LoVo (cell line): ENCODE measurements at places on chromosomes 13 and 19.

DNA sequence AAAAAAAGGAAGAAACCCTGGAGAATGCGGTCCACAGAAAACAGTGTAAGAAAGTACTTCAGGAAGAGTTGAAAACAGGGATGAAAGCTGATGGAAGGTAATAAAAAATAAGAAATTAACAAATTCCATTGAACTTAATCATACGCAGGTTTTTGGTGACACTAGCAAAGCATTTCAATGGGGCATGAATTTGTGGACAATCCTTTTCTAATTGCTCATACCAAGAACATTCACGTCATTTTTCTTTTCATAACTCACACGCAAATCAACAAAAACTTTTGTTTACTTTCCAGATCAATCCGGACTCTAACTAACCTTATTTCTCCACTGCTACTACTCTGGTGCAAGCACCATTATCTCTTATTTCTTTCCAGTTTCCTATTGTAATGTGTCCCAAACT lies 1195.0 kb downstream of the SLITRK5 start:
- no peak for DNase-seq

DNA sequence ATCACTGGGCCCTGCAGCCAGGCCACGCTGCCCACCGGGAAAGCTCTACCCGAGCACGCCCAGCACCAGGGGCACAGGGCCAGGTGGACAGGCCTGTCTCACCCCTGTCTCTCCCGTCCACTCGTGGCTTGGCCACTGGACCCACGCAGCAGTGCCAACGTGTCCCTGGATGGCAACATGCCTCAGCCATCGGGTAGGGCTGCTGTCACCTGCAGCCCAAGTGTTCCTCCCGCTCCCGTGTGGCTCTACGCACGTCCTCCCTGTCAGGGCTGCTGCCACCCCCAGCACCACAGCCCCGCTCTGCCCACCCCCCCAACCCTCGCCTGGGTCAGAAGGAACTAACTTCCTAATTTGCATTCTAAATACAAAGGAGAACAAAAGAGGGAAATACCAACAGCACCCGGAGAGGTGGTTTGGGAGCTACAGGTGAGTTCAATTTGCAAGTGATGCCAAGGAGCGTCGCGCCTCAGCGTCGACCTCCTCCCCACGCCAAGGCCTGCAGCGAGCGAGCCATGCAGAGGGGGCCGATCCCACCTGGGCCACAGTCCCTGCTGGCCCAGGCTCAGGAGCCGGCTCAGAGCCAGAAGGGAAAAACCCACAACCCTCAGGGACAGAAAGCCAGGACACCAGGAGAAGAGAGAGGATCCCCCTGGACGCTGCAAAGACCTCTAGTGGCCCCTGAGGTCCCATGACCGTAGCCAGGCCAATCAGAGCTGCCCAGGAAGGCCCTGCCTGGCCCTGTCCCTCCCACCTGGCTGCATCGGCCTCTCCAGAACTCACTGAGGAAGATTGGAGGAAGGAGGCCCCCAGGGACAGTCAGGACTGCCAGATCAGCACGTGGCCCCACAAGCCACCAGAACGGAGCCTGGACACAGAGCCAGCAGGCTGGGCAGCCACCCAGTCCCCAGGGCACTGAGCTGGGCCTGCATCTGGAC lies 128.4 kb upstream of the SPACA7 start:
- no peak for DNase-seq

GRCh38 chr19:23460656-23461055 lies 65.4 kb upstream of the ZNF91 start:
- no peak for DNase-seq

DNA sequence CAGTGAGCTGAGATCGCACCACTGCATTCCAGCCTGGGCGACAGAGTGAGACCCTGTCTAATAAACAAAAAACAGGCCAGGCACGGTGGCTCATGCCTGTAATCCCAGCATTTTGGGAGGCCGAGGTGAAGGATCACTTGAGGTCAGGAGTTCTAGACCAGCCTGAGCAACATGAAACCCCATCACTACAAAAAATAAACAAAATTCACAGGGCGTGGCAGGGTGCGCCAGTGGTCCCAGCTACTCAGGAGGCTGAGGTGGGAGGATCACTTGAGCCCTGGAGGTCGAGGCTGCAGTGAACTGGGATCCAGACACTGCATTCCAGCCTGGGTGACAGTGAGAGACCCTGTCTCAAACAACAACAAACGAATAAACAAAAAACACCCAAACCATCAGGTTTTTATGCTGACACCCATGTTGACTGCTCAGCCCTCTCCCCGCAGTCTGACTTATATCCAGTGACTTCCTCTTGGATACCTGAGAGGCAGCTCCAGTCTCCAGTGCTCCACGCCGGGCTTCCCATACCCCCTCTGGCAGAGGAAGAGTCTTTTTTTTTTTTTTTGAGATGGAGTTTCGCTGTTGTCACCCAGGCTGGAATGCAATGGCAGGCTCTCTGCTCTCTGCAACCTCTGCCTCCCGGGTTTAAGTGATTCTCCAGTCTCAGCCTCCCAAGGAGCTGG lies 17.7 kb downstream of the WTIP start:
- no peak for DNase-seq

DNA sequence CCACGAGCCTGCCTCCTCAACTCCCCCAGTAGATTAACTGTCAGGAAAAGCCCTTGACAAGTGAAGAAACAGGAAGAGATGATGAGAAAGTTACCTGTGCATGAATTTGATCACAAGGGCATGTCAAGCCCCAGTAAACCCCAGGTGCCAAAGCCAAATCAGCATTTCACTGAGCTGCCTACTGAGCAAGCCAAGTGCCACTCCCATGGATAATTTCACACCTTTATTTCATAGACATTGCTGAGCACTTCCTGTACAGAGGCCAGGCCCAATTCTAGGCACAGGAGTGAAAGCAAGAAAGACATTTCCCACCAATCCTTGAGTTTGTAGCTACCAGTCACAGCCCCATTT lies 2.4 kb downstream of the GADD45GIP1 start:
- no peak for DNase-seq
